ENCODE measurements at places on chromosomes 4 and X.

DNA sequence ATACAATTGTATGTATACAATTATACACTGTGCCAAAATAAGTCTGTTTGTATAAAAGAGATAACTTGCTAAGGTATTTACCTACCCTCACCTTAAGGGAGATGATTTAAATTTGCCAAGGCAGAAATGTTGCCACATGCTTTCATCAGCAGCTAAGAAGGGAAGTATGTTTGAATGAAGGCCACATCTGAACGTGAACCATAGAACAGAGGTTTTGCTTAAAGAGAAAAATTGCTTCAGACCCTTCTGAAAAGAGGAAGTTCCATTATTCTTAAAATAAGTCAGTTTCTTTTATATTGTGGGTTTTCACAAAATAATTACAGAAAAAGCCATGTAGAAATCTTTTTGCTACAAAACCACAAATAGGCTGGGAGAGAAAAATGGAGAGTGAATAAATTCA lies 621.5 kb upstream of the HTR2C start:
- DNase-seq, result no peak

DNA sequence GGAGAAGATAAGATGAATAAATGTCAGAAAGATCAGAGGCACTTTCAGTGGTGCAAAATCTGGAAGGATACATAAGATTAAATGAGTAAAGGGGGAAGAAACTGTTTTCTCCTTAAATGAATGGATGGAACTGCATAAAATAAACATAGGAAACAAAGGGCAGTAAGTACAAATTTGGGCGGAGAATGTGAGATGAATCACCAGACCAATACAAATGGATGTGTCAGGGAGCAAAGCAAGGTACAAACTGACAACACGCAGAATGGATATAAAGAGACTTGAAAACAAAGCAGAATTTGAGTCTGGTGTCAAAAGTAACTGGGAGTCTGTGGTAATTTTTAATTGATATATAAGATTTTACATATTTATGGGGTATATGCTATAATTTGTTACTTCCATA lies 175.3 kb upstream of the PCDH18 start:
- peak; percentile 34 for DNase-seq

DNA sequence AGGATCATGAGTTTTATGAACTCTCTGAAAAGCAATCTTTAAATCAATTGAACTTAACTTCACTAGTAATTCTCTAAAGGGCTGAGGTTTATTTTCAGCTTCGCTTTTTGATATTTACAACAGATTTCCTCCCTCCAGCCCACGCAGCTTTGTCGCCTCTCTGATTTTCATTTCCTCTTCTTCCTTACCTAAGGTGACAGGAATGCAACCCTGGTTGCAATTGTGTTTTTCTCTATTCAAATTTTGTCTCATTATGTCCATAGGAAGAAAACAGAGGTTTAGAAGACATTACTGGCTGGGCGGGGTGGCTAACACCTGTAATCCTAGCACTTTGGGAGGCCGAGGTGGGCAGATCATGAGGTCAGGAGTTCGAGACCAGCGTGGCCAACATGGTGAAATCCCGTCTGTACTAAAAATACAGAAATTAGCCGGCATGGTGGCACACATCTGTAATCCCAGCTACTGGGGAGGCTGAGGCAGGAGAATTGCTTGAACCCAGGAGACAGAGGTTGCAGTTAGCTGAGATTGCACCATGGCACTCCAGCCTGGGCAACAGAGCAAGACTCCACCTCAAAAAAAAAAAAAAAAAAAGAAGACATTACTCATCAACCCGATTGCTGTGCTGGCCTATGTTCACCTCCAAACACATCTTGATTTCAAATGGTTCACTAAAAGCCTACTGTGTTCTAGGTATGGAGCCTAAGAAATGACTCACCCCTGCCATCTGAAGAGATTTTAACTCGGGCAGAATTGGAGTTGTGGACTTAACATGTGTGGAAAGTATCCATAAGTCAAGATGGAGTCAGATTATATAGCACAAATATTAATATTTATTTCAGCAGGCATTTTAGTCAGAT lies 36.8 kb downstream of the VSIG4 start:
- DNase-seq, result no peak

- no peak for DNase-seq
These were observed 48.3 kb downstream of the ABLIM2 start for GRCh38 chr4:8110071-8110986.

- peak; percentile 60 for DNase-seq
These were observed 75.3 kb downstream of the RAPGEF2 start for GRCh38 chr4:159178151-159178546.

- no peak for DNase-seq
These were observed 20.7 kb downstream of the PARM1 start for GRCh38 chr4:74953647-74954046.

GRCh38 chr4:120132935-120133334 lies 66.3 kb upstream of the MAD2L1 start:
- peak; percentile 13 for DNase-seq

GRCh38 chr4:56296526-56296925 lies 90.8 kb downstream of the AASDH start:
- no peak for DNase-seq
